ENCODE measurements at places on chromosomes 2 and 18.

DNA sequence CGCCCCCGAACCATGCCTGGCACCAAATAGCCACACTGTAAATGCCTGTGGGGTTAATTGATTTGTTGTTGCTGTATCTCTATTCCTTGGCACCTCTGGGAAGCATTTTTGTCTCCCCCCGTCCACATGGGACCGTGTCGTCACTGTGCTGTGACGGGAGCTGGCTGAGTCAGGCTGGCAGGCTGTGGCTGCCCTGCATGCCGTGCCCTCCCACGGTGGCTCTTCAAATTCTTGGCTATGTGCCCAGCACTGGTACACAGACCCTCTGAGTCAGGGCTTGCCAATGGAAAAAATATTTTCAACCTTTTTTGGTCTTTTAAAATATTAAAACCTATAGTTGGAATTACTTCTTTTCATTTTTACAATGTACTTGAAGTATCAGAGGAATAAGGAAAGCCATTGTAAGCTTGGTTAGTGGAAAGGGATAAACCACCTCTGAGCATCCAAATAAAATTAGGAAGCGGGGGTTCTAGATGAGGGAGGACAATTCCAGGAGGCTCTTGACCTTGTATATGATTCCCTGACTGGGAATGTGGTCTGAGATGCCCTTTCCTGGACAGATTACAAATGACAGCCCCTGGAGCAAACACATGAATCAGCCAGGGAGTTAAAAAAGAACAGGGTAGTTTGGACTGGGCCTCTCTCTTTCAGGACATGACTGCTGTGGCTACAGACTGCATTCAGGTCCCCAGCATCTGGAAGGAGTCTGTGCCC lies 59.4 kb downstream of the DGKD start:
- peak; percentile 61 for DNase-seq

DNA sequence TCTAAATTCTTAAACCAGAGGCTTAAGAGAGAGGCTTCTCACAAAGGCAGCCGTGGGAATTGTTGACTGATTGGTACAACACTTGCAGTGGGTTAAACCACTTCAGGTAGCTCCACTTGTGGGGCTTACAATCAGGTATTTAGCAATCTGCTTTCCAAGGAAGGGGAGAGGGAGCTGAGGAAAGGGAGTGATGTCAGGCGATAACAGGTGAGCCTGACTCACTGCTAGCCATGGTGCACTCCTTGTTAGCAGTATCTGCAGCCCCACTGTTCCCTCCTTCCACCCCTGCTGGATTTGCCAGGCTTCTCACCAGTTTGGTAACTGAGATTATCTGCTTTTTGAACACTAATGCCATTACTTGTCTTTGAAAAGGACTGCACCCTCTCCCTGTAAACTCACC lies 1056.7 kb upstream of the FANCL start:
- no peak for DNase-seq

DNA sequence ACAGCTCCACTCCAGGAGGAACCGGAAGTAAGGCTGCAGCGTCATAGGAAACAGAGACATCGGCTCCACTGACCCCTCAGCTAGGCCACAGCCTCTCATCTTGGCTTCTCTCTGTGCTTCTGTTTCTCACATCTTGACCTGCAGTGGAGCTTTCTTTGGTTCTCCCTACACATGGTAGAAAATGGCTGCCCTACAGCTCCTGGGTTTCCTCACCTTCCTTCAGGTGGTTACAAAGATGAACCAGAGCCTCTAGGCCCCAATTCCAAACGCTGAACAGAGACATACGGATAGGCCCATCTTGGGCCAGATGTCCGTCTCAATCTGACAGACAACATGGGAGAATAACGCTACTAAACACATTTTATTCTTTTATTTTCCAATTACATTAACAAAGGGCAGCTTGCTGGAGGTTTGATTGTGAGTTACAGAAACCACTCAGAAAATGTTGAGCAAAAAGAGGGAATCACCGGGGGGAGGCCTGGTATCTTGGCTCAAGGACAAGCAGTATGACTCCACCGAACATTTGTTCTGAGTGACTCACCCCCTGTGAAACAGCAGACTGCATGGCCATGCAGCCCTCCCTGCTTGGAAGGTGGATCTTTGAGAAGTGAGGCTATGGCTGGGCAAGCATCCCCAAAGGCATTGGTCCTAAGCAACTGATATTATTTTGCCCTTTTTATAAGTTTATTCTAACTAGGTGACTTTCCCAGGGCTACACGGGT lies 303.5 kb downstream of the CDCA7 start:
- no peak for DNase-seq

GRCh38 chr18:4319738-4320677 lies 135.1 kb downstream of the DLGAP1 start:
- no peak for DNase-seq

DNA sequence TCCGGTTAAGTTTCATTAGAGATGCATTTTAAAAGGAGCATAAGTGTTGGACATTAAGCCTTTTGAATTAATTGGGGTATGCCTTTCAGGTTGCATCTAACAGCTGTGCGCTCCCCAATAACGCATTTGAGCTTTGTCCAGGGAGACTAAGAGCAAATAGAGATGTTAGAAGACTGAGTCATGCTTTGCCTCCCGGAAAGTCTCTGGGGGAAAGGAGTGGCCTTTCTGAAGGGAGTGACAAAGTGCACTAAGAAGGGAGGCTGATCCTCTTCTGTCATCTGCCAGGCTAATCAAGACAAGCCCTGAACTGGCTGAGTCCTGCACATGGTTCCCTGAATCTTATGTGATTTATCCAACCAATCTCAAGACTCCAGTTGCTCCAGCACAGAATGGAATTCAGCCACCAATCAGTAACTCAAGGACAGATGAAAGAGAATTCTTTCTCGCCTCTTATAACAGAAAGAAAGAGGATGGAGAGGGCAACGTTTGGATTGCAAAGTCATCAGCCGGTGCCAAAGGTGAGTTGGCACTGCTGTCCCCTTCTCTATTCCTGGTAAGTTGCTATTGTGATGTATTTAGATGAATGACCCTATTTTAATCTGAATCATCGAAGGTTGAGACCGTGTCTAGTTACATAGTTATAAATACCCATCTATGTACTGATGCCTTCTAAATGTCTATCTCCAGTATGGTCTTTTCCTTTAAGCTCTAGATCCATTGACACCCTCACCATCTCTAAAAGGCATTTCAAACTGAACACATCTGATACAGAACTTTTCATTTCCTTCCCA lies 12.1 kb downstream of the TTL start:
- DNase-seq = no peak

DNA sequence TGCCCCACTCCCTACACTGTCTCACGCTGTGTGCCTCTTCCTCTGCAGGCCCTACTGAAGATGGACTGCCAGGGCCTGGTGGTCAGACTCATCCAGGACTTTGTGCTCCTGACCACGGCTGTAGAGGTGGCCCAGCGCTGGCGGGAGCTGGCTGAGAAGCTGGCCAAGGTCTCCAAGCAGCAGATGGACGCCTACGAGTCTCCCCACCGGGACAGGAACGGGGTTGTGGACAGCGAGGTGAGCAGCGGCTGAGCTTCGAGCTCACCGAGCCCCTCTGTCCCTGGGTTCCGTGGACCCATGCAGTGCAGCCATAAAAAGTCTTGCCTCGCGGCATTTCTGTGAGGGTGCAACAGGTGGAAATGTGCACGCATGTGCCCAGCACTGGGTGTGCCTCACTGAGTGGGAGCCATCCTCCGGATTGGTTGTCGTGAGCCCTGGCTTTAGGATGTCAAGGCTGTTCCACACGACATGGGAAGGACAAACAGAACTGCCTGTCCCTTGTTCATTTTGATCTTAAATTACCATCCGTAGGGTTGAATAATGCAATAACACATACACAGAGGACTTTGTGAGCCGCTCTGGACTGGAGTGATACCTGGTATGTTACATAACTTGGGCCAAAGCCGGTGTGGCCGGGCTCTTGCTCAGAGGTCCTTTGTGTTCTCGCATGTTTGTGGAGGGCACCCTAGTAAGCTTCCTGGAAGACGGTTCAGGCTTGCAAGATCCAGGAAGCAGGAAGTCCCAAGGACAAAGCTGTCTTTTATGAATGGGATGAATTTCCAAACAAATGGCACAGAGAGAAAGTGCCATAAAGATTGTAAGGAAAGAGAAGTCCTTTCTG lies 100.9 kb downstream of the SH3BP4 start:
- DNase-seq = no peak

DNA sequence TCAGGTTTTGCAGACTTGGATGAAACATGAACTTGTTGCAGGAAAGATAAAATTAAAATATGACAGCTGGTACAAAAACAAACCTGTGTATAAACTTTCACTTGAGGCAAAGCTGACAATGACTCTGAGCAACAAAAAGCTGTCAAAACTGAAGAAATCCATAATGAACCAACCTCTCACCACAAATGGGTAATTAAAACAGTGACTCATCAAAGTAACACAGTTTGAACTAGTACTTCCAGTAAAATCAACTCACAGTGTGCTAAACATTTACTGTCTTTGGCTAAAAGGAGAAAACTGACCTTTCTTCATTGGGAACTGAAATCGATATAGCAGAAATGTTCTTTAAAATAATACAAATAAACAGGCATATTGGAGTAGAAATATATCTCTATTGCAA lies 209.7 kb downstream of the WDPCP start:
- DNase-seq = no peak

DNA sequence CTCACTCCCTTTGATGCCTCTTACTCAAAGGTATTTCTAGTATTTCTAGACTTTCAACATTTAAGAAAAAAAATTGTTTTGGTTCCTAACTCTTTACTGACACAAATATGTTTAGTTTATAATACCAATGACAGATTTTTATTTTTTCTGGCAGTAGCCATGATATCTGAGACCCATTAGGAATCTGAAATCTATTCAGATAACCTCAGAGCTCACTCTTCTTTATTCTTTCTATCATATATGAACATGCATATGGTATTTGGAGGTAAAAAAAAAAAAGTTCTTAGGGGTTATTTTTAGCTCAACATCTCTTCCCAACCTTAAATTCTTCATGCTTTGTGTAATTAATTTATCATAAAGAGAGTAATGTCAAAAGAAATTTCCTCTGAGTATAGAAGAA lies 465.5 kb downstream of the CDH2 start:
- DNase-seq = no peak

DNA sequence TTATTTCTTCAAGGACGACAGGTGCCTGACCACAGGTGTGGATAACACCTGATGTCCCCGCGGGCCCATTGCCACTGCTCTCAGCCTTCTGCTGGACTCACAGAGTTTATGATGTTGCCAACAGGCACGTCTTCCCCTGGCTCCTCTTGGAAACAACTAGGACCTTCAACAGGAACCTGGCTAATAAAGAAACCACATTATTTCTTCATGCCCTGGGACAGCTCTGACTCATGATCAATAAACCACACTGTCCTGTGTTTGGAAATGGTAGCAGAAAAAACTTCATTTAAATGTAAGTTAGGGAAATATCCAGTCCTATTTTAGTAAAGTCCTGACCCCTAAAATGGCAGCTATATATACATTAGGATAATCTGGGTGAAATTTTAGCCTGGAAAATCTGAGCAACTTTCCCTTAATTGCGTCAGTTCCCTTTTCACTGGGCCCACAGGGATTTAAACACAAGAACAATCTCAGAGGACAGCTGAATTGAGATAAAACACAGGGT lies 158.9 kb downstream of the VAPA start:
- no peak for DNase-seq

DNA sequence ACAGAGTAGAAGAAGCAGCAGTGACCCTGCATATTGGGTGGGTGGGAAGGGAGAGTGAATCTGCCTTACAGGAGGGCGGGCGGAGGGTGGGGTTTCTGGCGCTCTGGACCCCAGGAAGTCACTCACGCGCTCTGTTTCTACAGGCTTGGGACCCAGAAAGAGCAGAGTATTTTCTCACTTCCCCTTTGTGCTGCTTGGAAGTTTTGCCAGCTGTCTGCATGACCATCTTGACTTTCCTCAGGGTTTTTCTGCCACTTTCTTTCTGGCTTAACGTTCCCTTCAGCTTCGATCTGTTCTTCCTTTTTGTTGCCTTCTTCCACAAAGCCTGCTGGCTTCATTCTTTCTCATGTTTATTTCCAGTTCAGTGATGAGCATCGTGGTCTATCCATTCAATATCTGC lies 383.1 kb downstream of the GALR1 start:
- DNase-seq = no peak

GRCh38 chr2:6937157-6937556 lies 19.9 kb downstream of the RNF144A start:
- no peak for DNase-seq

- DNase-seq = no peak
Measured at GRCh38 chr18:21650311-21650710, 38.2 kb downstream of the SNRPD1 start.

DNA sequence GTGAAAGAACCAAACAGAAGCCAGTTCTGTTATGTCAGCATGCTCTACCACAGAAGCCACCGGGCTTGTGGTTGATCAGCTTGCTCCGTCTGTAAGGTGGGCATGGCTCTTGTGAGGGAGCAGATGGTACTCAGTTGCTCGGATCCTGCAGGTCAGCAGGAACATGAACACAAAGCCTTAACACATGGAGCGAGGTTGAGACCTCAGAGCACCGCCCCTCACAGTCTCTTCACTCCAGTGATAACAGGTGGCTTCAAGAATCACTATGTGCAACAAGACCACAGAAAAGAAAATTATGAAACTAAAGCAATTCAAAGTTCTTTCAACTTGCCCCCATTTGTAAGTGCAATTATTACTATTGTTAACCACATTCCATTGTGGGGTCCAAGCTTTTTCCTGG lies 72.1 kb downstream of the OSBPL6 start:
- DNase-seq = no peak

DNA sequence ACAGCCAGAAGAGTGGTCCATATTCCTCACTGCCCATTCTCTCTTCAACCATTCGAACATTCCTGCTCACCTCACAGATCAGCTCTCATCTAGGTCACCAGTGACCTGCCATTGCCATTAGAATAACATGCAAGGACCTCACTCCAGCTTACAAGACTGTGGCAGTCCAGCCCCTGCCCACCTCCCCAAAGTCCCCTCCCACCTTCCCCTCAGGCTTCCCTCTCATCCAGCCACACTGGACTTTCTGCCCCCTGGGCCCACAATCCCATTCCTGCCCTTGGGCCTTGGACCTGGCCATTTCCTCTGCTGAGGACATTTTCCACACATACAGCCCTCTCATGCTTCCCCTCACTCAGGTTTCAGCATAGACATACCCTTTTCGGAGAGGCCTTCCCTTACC lies 5.2 kb upstream of the TMEM177 start:
- no peak for DNase-seq

DNA sequence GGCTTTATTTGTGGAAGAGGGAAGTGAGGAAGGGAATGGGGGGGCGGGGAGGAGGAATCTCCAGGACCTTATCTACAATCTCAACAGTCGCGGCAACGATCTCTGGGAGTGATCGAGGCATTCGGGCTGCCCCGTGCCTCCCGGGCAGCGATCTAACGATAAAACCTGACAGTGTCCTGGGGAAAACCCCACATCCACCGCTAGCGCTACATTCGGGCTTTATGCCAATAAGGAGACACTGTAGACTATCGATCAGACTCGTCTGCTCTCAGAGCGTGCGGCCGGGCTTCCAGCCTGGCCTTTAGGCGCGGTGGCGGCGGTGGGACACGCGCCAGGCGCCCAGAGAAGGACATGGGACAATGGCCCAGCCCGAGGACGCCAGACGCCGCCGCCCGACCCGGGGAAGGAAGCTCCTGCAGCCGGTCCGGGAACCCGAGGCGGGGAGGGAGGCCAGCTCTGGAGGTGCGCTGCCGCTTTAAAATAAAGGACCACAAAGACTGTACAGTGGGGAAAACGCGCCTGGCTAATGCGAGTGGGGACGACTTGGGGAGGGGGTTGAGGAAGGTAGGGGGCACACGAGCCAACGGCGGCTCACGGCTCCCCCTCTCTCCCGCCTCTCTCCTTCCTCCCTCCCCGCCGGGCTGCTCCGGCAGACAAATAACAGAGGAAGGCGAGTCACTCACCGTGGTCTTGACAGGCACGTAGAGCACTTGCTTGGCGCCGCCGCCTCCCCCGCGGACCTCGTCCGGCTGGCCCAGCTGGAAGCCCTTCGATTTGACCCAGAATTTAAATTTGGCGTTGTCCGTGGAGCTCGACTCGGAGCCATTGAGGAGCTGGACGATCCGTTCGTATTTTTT lies 2.2 kb downstream of the NOL4 start:
- no peak for DNase-seq
